ENCODE measurements at places on chromosomes 16 and 17.

DNA sequence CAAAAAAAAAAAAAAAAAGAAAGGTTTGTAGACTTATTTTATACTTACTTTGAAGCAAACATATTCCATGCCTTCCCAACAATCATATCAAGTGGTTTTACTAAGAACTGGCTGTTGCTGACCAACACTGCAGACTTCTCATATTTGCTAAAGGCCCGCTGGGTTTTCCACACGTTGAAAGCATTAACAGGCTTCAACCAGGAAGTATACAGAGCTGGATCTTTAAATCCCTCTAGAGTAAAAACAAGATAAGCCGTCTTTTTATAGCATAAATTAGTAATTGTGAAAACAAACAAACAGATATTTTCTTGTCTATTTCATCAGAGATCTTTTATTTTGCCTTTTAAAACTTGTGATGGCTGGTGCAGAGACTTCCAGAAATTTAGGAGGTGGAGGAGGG, 29.1 kb downstream of the TUBD1 start:
- DNase-seq, result no peak

GRCh38 chr16:17277981-17278381, 192.8 kb downstream of the XYLT1 start:
- no peak for DNase-seq

DNA sequence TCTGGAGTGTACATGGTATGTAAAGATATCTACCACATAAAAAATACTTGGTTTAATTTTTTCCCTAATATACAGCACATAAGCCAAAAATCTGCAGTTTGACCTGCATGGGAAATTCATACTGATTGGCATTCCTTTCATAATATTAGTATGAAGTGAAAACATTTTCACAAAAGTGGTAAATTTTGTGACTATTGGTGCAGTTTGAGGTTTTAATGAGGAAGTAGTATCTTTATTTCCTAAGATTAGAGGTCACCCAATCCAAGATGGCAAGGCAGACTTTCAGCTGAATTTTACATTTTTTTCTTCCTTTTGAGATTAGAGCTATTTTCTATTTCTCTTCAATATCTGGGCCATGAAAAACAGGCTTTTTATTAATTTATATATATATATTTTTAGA, 21.2 kb downstream of the METTL9 start:
- DNase-seq, result no peak

- no peak for DNase-seq
Observed at GRCh38 chr16:54974367-54974766, 43.7 kb downstream of the IRX5 start.

GRCh38 chr16:4245077-4245791, 3.4 kb upstream of the SRL start:
- DNase-seq, result no peak

DNA sequence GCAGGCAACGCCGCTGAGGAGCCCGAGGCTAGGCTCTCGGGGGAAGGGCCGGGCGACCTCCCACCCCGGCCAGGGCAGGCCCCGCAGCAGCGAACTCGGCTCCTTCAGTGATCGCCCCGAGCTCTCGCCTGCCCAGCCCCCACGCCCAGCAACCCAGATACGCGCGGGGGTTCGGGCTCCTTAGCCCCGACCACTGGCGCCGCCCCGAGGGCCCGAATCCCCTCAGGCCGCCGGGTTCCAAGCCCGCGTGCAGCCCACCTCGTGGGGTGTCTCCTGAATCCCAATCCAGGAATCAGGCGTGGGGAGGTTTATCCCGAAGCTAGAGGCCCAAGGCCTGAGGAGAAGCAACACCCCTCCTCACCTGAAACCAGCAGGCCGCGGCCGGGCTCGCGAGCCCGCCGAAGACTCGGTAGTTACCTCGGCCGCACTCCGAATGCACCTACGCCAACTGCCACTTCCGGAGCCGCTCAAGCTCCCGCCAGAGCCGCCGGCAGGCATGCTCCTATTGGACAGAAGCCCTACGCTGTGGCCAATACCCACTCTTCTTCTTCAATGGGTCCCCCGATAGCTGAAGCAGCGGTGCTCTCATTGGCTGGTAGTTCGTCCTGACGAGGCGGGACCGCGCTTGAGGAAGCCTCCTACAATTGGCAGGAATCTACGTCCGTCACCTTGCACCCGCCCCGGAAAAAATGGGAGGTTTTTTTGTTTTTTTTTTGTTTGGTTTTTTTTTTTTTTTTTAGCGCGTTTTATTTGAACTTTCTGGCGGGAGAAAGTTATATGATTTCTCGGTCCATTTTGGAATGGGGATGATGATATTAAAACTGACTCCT, at the start of gene RFWD3:
Gene RFWD3 (minus strand): TSS at position 453 of the 830 bp plus-strand sequence. CDS start 5,428 bp downstream, outside the sequence.
- peak; percentile 93 for DNase-seq

GRCh38 chr17:80859002-80859941, 132.4 kb upstream of the CHMP6 start:
- no peak for DNase-seq

GRCh38 chr17:27414271-27414670, 42.0 kb upstream of the KSR1 start:
- DNase-seq, result no peak

- no peak for DNase-seq
Observed at GRCh38 chr17:44591206-44591605, 33.9 kb downstream of the FZD2 start.

- no peak for DNase-seq
Observed at GRCh38 chr16:65223335-65223734, 101.5 kb upstream of the CDH11 start.

DNA sequence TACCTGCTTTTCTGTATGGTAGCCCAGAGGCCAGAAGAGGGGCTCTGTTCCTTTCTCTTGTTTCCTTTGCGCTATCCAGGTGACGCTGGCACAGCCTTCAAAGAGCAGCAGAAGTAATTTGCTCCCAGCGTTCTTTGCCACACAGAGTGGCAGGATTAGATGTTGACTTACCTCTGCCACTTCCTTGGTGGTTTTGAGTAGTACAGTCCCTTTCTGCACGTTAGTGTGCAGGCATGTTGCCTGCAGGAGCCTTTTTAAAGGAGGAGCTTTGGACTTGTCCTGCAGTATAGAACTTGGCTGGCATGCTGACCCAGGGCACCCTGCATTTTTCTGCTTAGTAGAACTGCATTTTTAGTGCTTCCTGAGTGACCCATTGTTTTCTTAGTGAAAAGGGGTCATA, at the start of gene ABCC11:
Gene ABCC11 (minus strand): TSS at position 229 of the 400 bp plus-strand sequence. CDS start 15,618 bp downstream, outside the sequence.
- no peak for DNase-seq

Measured in esophagus squamous epithelium (tissue), 5 donors.